Stimulated activated CD4-positive, alpha-beta T cell treated with anti-CD3 and anti-CD28 coated beads, Interleukin-15, amount 100 ng/mL, for 1 hour (primary cell): ENCODE measurements at places on chromosomes 2 and 18.

- DNase-seq: no peak
Observed at GRCh38 chr2:138610201-138610953, 108.8 kb downstream of the SPOPL start.

DNA sequence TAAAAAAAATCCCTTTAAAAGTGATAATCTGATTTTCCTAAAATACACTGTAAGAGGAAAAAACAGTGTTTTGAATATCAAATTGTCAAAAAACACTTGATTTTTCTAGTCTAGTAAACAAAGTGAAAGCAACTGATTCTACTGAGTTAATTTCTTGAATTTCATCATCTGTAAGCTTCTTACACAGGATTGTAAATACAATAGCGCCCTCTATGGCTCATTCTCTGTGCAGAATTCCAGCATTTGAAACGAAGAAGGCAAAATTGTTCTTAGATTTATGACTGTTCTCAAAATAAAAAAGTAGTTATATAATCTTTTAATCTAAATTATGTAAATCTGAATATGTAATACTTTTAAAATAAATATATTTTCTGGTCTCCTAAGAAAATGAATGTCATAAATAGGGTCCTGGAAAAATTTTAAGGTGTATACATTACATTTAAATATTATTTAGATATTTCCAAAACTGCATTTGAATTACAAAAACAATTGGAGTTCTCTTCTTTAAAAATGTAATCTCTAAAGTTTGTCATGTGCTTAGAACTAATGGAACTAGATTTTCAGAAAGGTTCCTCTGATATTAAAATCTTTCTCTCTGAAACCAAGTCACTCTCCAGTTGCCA lies 176.9 kb upstream of the MC4R start:
- DNase-seq: no peak

DNA sequence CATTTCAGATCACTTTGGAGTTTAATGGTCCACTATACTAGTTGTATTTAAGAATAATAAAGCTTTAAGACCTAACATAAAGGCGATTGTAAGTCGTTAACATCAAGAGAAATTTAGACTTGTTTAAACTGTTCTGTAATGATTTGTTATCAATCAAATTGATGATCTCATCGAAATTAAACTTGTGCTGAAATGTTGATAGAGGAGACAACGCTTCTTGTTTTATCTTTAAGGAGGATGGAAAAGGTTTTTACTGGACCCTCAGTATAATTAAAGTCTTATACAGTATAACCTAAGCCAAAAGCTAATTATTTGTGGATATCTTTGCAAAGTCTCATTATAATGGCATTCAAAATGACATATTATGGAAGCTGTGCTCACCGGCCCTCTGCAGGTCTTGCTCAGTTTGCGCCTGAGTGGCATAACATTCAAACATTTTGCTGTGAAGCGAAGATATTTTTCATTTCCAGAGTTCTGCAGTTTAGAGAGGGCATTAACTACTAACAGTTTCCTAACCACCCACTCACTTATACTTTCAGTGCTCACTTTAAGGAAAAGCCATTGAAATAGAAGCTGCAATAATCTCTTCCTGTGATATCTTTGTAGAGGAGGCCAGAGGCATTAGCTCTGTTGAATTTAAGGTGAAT lies 1.4 kb upstream of the SERTAD2 start:
- no peak for DNase-seq

DNA sequence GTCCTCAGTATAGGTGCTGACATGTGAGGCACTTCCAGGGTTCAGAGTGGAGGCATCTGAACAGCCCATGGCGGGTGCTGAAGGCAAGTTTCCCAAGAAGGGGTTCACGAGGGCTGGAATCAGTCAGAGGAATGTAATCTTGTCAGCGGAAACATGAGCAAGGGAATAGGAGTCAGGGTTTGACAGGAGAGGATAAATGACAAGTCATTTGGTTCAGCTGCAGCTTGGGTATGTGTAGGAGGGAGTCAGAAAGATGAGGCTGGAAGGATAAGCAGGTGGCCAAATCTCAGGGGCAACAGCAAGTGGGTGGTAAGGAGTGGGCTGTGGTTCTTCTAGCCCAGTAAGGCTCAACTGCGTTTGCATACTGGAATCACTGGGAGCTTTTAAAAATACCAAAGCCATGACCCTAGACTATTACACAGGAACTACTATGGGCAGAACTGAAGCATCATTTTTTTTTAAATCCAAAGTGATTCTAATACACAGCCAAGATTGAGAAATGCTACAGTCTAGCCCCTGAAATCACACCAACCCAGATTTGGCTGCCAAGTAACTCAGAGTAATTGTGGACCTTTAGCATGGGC lies 41.8 kb upstream of the NAB1 start:
- DNase-seq: no peak

GRCh38 chr2:31067259-31067658 lies 71.0 kb downstream of the GALNT14 start:
- no peak for DNase-seq

DNA sequence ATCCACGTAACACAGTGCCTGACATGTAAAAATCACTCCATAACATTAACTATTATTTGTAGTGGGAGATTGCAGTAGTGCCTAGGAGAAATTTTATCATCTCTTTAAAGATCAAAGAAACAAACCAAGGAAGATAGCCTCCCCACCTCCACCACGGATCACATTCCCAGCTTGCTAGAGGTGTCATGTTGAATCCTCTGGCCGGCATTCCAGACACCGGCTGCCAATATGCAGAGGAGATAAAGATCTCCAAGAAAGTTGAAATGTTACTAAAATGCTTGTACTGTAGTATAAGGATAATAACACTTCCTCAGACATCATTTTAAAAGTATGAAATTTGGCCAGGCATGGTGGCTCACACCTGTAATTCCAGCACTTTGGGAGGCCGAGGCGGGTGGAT lies 6.1 kb upstream of the ATG16L1 start:
- no peak for DNase-seq

DNA sequence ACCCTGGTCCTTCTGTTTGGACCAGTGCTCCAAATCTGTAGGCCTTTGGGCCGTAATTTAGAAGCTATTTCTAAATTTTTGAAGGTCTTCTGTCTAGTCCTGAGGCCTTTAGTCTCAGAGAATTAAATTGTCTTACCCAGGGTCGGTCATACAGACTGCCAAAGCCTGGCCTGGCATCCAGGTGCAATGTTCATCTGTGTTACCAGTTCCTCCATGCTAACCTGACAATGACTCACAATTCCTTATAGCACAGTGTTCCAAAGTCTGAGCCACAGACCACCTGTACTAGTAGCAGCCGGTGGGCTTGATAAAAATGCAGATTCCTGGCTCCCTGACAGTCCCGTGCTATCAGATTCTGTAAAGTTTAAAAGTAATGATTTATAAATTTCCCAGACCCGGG lies 77.7 kb upstream of the MAP4K3 start:
- DNase-seq: no peak

- DNase-seq: no peak
Observed at GRCh38 chr2:236176951-236177350, 8.8 kb upstream of the GBX2 start.

DNA sequence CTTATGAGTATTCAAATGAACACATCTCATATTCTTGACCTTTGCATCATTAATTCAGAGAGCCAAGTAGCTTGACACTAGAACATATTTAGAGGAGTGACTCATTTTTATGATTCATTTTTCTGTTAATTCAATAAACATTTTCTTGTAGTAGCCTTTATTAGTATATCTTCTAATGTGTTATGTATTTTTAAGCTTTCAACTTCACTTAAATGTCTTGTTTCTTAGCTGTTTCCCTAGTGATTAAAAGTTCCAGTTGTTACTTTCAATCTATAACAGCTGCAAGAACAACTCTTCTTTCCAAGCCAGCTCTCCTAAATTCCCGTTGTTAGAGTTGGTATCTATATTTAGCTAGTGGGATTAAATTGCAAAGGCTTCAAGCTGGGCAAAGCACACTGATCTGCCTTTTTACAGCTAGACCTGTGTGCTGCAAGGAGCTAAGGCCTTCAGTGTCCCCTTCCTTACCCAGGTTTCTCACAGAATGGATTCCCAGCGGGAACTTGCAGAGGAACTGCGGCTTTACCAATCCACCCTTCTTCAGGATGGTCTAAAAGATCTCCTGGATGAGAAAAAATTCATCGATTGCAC lies at the start of gene KLHL41:
Gene KLHL41, plus strand, starts transcription at position 405 of the 588 bp plus-strand sequence. Its CDS starts 77 bp downstream, at position 482.
- no peak for DNase-seq

DNA sequence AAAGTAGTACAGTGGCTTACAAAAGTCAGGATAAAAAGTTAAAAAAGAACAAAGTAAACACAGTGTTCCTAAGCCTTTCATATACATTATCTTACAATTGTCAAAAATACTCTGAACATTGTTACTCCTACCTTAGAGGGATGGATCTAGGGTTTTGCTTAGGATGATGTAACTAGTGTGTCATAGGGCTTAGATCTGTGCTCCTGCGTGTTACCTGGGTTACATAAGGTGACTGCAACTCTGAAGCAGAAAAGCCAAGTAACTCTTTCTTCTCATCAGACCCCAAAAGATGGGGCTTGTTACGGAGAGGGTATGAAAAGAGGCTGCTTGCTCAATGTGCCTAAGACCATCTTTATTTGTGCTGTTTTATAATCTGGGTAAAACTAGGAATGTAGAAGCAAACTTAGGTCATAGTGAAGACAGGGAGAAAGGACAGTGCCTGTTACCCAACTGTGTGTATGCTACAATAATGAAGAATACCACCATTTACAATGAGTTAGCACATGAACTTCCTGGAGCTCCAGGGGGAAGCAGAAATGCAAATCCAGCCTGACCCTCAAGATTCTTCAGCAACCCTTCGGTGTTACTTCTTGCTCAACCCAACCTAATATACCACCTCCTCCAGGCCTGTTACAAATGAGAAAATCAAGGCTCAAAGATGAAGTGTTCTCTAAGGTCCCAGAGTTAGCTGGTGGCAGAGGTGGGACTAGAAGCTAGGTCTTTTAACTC lies 42.0 kb upstream of the STK17B start:
- DNase-seq: no peak

GRCh38 chr2:69914950-69915945 lies at the start of gene MXD1:
Gene MXD1, plus strand, starts transcription at chr2:69915109. Its CDS starts 222 bp downstream, at chr2:69915331.
- peak; percentile 6 for DNase-seq

DNA sequence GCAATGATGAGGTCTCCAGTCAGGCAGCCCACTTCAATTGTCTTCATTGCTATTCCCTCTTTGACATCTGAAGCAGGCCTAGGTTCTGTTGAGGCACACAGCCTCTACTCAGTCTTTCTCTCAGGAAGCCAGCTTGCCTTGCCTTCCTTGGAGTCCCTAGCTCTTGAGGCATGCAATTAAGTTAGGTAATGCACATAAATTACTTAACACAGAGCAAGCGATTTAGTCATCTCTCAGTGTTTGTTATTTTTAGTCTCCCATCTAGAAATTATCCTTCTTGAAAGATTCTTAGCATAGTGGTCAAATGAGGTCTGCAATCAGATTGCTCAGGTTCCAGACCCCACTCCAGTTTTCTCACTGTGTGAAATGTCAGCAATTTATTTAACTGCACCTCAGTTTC lies 32.0 kb downstream of the SULT1C4 start:
- no peak for DNase-seq
